ENCODE measurements at places on chromosomes 4 and X.

GRCh38 chr4:630656-631055 lies 5.3 kb downstream of the PDE6B start:
- no peak for DNase-seq

DNA sequence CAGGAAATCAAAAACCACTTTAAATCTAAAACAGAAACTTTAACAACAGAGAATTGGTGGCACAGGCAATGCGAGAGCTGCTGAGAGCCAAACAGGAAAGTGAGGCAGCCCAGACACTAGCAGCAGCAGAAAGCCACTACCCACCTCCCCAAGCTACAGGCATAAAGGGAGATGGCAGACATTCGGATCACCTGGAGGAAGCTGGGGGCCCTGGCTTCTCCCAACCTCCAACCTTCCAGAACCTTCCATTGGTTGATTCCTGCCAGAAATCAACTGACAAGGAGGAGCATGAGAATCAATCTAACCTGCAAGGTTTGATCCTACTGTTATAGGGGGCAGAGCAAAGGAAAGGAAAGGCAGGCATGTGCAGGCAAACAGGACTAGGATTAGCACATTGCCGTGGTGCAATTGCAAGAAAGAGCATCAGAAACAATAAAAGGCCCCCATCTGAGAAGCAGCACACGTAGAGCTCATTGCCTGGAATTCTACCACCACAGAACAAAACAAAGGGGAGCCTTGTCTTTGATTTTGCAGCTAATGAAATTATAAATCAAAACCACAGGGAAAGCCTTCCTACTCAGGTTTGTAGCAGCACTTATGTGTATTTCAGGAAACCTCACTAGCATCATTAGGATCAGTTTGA lies 427.3 kb upstream of the RASGEF1B start:
- DNase-seq = no peak

DNA sequence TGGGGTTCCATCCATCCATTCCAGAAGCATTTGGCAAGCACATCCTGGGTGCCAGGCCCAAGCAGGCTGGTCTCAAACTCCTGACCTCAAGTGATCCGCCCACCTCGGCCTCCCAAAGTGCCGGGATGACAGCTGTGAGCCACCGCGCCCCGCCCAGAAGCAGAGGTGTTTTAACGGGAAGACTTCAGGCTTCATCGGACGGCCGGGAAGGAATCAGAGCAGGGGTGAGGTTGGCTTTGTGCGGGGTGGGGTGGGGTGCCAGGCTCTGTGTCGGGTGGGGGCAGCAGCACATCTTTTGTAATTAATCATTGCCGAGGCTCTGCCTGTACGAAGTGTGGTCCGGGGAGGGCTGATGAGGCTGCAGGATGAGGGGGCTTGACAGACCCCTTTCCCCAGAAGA lies 5.1 kb upstream of the SLC25A6 start:
- no peak for DNase-seq

DNA sequence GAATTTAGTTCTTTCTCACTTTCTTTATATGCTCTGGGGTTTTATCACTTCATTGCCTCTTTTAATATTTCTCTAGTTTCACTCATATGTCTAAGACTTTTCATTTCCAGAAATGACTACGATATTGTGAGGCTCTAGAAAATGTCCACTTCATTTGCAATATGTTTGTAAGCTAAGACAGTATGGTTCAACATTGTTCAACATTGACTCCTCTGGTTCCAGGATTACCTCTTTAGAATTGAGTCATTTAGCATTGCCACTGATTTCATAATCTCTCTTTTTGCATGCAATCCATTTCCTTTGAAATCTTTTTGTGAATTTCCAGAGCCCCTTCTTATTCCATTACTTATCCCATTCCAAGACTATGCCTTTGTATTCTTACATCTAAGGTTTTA lies 32.3 kb downstream of the BBS12 start:
- DNase-seq = no peak

DNA sequence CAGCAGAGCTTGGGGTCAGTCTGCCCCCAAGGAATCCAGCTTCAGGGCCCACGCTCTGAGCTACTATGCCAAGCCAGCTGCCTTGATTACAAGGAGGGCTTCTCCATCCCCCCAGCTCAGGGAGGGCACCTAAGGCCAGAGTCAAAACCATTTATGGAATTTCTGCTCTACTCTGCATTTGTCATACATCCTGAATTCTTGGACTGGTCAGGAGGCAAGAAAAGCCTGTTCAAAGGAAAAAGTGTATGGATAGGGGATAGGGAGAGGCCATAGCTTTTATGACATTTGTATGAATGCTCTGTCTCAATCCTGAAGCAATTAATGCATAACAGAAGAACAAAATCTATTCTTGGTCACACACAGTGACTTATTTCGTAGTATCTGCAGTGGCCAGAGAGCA lies 32.2 kb downstream of the EDNRA start:
- no peak for DNase-seq

- no peak for DNase-seq
Observed at GRCh38 chr4:25310803-25311166, 1.8 kb upstream of the ZCCHC4 start.

DNA sequence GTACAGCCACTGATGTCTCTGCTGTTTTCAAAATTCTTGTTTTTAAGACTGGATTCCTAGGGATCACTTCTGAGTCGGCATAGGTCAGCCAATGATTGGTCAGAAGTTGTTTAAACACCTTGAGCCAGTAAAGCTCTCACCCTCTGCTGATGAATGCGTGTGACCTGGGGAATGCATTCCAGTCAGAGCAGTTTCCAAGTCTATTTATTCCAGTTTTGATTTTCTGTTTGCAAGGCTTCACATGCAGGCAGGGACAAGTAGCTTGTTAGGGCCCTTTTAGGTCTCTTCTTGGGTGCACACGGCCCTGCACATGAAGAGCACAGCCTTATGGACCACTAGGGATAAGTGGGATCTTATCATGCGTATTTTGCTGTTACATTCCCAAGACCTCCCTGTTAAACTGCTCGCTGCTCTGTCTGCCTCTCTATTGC lies 47.0 kb downstream of the KLHL15 start:
- no peak for DNase-seq

DNA sequence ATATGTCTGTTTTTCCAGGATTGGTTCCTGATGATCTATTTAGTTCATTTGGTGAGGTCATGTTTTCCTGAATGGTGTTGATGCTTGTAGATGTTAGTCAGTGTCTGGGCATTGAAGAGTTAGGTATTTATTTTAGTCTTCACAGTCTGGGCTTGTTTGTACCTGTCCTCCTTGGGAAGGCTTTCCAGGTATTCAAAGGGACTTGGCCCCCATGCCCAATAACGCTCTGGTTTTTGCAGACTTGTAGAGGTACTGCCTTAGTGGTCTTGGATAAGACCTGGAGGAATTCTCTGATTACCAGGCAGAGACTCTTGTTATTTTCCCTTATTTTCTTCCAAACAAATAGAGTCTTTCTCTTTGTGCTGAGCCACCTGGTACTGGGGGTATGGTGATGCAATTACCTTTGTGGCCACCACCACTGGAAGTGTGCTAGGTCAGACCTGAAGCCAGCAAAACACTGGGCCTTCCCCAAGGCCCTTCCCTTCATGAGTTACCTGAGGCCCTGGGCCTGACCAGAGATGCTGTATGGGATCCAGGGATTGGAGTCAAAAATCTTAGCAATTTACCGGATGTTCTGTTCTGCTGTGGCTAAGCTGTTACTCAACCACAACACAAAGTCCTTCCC lies 63.3 kb upstream of the RXFP1 start:
- DNase-seq = no peak

DNA sequence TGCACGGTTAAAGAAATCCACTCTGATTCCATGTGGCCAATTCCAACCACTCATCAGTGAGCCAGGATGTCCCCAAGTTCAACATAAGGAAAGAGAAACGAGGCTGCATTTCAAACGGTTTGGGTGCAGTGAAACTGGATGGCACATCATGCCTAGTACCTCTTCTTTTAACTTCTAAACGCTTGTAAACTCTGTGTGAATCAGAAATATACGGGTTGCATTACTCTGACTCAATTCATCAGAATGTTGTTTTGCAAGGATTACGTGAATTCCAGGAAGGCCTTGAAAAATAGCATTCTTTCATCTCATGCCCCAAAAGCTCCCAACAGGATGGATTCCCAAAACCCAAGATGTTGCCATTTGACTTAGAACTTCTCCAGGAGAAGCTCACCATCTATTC lies 270.4 kb downstream of the LDB2 start:
- DNase-seq = no peak
